Mucosa of gallbladder (tissue), 1 donor: ENCODE measurements at places on chromosomes 4 and X. TPM values are rescaled to one million over a fixed set of nuclear protein-coding genes. Genes with fewer than 3 reads are reported as not detected.

The SYTL4 gene
- 15.8 TPM for total RNA-seq

The GLRA2 gene
- total RNA-seq, result not detected

The CLDN34 gene
- total RNA-seq, result 0.43 TPM

DNA sequence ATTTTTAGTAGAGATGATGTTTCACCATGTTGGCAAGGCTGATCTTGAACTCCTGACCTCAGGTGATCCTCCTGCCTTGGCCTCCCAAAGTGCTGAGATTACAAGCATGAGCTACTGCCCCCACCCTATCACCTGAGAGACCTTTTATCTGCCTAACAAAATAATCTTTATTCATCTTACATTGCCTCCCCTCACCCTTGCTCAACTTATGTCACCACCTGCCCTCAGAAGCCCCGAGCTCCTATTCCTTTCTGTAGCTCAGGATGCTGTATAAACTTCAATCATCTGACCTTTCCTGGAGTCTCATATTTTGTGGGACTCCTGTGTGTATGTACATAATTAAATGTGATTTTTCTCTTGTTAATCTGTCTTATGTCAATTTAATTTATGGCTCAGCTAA, 29.7 kb upstream of the ENPP6 start:
- no peak for DNase-seq

GRCh38 chrX:18674417-18674787, 2.5 kb upstream of the RS1 start:
- DNase-seq, result no peak

- no peak for DNase-seq
These were observed 59.2 kb downstream of the PTPN13 start for GRCh38 chr4:86653237-86653865.

- no peak for DNase-seq
These were observed 285.7 kb upstream of the TRAM1L1 start for GRCh38 chr4:117370944-117371668.

- no peak for DNase-seq
These were observed 48.5 kb downstream of the ZNF141 start for GRCh38 chr4:385934-386707.
